ENCODE measurements at places on chromosomes 12 and 14.

- DNase-seq: no peak
Observed at GRCh38 chr12:93978553-93978952, 169.8 kb upstream of the PLXNC1 start.

GRCh38 chr12:104299842-104300481 lies 3.6 kb upstream of the EID3 start:
- no peak for DNase-seq

DNA sequence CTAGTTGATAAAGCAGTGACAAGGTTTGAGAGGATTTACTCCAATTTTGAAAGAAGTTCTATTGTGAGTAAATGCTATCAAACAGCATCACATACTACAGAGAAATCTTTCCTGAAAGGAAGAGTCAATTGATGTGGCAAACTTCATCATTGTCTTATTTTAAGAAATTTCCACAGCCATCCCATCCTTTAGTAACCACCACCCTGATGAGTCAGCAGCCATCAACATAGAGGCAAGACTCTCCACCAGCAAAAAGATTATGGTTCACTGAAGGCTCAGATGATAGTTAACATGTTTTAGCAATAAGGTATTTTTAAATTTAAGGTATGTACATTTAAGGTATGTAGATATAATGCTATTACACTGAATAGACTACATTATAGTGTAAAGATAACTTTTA lies 122.1 kb upstream of the ARHGAP5 start:
- no peak for DNase-seq

GRCh38 chr14:65229748-65230728 lies 127.7 kb upstream of the MAX start:
- DNase-seq: no peak

DNA sequence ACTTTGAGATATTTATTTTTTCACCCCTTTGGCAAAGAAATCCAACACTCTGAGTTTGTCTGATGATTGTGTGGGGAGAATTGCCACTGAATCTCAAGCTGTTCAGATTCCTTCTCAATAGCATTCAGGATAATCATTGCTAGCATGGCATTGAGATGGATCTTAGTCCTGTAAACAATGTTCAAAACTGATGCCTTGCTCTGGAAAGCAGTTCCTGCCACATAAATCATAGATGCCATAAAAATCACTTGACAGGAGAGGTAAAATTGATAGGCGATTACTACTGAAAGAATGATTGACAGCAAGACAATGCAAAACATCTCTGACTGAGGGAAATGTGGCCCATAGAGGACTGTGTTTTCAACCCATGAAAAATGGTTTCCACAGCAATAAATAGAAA lies 915.6 kb downstream of the TRHDE start:
- no peak for DNase-seq
